ENCODE measurements at places on chromosomes 11 and 22.

DNA sequence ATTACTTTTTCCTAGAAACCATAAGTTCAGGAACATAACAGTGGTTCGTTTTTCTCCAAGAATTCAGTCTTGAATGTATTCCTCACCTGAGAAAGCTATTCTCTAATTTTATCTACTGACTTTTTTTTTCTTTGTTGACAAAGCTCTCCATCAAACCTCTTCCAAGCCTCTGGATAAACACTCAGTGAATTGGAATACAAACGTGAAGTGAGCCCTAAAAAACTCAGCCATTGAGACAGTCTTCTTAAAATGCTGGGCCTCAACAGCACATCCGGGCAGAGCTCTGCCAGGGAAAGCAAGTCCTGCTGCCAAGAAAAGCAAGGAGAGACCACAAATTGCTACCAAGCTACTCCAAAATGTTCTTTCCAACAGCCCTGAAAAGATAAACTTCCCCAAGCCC is 7.7 kb upstream of the SLC1A2 start:
- DNase-seq: no peak

- DNase-seq: no peak
These were observed 33.8 kb downstream of the RASSF10 start for GRCh38 chr11:13042873-13043342.

GRCh38 chr11:121213362-121213893 is 79.1 kb upstream of the SC5D start:
- DNase-seq: no peak

DNA sequence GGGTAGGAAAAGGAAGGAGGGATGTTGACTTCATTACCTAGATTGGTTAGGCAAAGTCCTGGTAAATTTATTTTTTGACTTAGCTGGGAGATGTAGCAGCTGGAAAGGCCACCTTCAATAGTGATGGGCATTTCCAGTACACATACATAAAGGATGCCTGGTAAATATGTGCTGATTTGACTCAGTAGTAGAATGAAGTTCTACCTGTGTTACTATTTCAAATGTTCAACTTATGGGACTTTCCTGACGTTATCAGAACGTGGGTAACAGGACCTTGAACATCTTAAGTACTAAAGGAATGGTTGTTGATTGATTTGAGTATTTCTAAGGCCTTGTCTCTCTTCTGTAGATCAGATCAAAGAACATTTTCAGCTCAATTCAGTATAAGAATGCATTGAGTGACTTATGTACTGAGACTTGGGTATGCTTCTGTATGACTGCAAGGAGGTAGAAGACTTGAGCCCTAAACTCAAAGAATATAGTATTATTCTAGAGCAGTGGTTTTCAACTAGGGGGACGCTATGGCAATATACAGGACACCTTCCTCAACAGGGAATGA is 27.1 kb downstream of the RNF121 start:
- DNase-seq: no peak

- DNase-seq: peak; percentile 89
These were observed 2.7 kb upstream of the CDC42BPG start for GRCh38 chr11:64846998-64847666.

DNA sequence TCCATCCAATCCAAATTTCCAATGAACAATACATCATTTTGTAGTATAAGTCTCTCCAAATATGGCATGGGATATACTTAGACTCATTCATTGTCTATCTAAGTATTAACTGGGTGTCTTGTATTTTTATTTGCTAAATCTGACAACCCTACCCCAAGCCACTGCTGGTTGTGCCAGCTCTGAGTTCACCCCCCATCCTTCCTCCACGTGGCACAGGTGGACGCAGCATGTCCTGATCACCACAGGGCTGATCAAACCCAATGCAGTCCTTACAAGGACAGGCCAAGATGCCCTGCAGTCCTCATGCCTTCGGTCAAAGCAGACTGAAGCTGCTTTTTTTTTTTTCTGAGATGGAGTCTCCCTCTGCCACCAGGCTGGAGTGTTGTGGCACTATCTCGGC is 62.8 kb downstream of the SYN3 start:
- DNase-seq: no peak

- DNase-seq: no peak
These were observed 678.6 kb upstream of the ANO5 start for GRCh38 chr11:21514316-21514715.

GRCh38 chr11:133946051-133946450 is 10.7 kb downstream of the IGSF9B start:
- DNase-seq: no peak

DNA sequence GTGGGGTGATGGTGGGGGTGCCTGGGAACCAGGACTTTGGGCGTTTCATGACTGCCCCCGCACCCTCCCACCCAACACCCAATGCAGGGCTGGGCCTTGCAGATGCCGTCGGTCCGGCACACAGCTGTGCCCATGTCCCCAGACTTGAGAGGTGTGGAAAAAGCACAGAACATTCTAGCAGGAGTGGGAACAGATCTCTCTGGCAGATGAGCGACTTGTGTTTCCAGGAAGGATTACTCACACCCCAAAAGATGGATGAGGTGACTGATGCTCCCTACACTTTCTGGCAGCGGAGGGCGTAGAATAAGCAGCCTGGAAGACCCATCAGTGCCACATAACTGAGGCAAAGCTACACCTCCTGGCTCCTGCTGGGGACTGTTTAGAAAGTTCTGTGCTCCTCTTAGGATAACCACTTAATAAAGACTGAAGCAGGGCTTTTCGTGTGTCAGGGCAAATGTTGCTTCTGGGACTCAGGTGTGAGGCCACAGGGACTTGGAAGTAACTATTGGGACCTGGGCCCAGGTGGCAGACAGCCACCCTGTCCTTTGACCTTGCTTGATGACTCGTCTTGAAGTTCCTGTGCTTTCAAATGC is 24.2 kb downstream of the FBLN1 start:
- DNase-seq: no peak

GRCh38 chr22:50498322-50498890 is 9.1 kb downstream of the LMF2 start:
- DNase-seq: peak; percentile 52

GRCh38 chr11:61718621-61719302 is 33.7 kb upstream of the MYRF start:
- no peak for DNase-seq

DNA sequence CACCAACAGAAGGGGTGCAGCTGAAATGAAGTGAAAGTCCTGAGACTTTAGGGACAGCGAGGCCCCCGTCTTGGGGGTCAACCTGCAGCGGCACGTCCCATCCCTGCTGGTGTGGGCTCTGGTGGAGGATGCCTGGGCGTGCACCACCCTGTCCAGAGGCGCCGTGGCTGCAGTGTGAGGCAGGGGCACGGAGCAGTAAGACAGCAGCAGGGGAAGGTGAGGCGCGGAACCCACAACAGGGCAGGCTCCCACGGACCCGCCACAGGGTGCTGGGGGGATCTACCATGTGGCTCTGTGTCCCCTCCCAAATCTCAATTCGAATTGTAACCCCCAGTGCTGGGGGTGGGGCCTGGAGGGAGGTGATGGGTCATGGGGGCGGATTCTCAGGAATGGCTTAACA is 158.6 kb downstream of the SHANK2 start:
- no peak for DNase-seq

- no peak for DNase-seq
These were observed 90.4 kb upstream of the SLC25A18 start for GRCh38 chr22:17472932-17473331.

- no peak for DNase-seq
These were observed 26.9 kb upstream of the APOBEC3A start for GRCh38 chr22:38930512-38930911.

- DNase-seq: no peak
These were observed 66.7 kb downstream of the SYN3 start for GRCh38 chr22:32991353-32992101.

GRCh38 chr11:130560000-130560780 is 111.7 kb downstream of the ADAMTS15 start:
- DNase-seq: no peak

DNA sequence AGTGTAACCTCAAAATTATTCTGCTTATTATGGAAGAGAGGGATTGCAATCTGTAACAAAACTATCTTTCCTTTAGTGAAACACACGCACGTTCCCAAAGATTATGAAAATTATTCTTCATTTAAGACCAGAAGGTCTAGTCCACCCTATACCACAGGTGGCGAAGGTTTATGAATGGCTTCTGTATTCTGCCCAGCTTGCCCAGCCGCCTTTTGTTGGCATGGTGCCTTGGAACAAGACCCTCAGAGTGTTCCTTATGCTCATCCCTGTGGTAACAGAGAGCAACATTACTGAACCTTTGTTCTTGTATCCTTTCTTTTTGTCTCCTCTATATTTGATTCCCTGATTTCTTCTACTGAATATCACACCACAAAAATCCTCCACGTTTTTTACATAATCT is 116.4 kb downstream of the FAR1 start:
- DNase-seq: no peak

DNA sequence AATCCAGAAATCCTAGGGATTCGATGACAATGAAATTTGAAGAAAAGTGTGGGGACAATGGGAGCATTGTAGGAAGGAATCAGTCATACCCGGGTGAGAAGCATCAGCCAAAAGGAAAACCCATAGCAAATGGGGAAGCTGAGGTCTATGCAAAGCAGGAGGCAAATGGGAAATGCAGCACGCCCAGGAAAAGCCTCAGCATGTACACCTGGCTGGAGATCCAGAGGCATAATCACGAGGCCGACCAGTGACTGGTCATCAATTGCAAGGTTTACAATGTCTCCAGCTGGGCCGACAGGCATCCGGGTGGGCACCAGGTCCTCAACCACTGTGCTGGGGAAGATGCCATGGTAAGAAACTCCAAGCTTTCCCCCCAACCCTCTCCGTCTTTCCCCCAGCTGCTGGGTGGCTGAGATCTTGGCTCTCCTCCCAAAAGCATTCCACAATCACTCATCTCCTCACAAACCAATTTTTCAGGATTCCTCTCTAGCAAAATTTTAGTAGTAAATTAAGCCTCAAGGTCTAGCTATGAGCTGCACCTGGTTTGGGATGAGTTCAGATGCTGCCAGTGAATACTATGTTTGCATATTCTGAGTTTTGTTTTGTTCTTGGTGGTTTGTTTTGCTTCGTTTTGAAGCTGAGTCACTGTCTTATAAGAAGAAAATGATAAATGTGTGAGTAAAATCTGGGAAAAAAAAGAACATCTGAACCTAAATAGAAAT is 98.0 kb upstream of the OR5AK2 start:
- DNase-seq: no peak

- no peak for DNase-seq
These were observed 28.2 kb downstream of the ZBED4 start for GRCh38 chr22:49881856-49882255.

DNA sequence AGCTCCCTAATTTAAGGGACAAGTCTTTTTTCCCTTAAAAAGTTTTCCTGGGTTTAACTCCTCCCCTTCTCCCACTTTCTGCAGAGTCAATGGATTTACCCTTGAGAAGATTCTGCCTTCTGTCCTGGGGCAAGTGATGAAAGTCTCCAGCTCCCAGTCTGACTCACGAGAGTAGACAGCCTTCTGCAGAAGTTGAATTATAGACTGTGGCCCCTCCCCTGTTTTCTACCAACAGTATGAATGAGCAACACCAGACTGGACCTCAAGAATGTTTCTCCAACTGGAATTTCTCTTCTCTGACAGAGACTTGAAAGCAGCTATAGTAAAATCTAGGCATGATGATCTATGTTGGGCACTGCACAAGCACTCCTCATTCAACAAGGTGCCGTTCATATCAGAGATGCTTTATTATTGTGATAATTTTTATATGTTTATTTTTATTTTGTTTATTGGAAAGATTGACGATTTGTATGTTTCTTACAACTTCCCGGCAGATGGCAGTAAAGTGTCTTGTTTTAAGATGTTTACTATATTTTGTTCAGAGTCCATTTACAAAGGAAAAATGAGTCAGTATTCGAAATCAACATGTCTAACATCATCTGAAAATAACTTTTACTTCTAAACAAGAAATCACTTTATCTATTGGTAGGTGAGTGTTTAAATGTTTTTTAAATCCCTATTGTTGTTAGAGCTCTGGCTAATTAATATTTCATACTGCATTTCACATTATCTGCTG is 56.6 kb downstream of the LMO2 start:
- DNase-seq: no peak

DNA sequence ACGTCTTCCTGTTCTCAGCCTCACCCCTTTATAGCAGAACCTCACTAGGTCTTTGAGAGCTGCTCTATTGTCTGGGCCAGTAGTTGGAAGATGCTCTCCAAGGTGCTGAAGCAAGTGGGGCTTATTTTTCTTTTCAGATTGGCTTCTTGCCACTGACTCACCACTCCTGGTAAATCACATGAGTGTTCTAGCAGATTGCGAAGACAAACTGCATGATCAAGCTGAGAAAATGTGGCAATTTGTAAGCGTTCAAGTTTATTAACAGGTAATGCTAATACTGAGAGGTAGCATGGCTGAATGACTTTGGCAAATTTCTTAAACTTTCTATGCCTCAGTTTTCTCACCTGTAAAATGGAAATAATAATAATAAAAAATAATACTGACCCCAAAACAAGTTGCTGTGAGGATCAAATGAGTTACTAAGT is 59.2 kb downstream of the CACNG2 start:
- no peak for DNase-seq

- no peak for DNase-seq
These were observed 35.6 kb downstream of the DKK3 start for GRCh38 chr11:11972730-11973341.

DNA sequence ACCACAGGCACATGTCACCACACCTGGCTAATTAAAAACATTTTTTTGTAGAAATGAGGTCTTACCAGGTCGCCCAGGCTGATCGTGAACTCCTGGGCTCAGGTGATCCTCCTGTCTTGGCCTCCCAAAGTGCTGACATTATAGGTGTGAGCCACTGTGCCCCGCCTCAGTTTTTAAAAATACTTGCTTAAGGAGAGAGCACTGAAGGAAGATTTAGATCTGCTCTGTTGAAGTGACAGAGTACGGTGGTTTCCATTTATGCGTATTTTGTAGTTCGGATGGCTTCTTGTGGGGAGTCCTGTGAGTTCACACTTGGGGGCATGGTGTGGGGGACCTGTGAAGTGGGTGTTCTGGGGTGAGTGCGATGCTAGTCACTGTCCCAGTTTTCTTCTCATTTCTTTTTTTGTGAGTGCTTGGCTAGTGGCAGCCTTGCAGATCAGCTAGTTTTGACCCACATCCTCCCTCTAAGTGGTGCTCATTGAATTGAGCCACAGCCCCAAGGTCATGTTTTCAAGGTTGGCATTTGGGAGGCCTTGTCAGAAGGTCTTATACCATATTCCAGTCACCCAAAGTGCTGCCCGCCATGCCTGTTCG is 31.5 kb downstream of the PTPRJ start:
- DNase-seq: peak; percentile 29

Data from stimulated activated CD8-positive, alpha-beta memory T cell treated with anti-CD3 and anti-CD28 coated beads, Interleukin-4, amount 100 ng/mL, for 1 hour (primary cell).